ENCODE measurements at places on chromosomes 2 and 18.

GRCh38 chr2:193315428-193316091 is 1120.8 kb upstream of the TMEFF2 start:
- H3K4me1 ChIP-seq, result no peaks in the 10 kb centered on the region
- H3K36me3 ChIP-seq, result no peaks in the 10 kb centered on the region
- H3K27me3 ChIP-seq, result no peaks in the 10 kb centered on the region
- DNase-seq, result no peak
- no peak overlapping the region for H3K27ac ChIP-seq

GRCh38 chr2:233100192-233100998 is 40.3 kb downstream of the INPP5D start:
- H3K4me1 ChIP-seq, result peaks cover 46% of the 10 kb centered on the region
- H3K4me3 ChIP-seq, result peak overlapping the region; percentile 65
- peak; percentile 31 for DNase-seq
- H3K36me3 ChIP-seq, result peaks cover 26% of the 10 kb centered on the region

- no peak for DNase-seq
- no peaks in the 10 kb centered on the region for H3K27me3 ChIP-seq
- H3K36me3 ChIP-seq, result no peaks in the 10 kb centered on the region
- H3K27ac ChIP-seq, result no peak overlapping the region
Observed at GRCh38 chr2:12928197-12928774, 211.6 kb downstream of the TRIB2 start.

DNA sequence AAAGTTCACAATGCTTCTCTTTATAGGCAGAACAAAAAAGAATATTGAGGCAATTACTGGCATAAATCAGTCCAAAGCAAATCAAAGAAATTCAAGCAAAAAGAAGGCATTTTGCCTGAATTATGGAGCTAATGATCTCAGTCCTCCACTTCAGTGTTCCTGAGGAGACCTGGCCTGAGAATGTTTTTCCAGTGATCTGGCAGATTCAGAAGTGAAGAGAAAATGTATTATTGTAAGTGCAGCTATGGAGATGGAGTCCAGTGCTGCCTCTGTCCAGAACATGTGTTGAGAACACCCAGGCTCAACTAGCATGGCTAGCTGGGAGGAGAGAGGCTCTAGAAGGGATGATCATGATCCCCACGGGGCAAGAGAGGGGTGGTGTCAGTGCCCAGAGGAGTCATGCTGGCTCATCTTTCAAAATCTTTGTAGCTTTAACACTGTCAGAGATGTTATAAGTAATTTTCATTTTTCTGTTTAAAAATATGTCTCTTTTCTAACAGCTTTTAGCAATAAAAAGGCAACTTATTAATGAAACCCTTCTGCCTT is 367.0 kb upstream of the RAB12 start:
- no peak overlapping the region for H3K27ac ChIP-seq
- no peak overlapping the region for H3K4me3 ChIP-seq
- H3K27me3 ChIP-seq, result no peaks in the 10 kb centered on the region
- no peak for DNase-seq
- no peaks in the 10 kb centered on the region for H3K36me3 ChIP-seq

GRCh38 chr2:171235262-171235881 is 74.7 kb upstream of the TLK1 start:
- H3K4me3 ChIP-seq, result no peak overlapping the region
- no peaks in the 10 kb centered on the region for H3K4me1 ChIP-seq
